ENCODE measurements at places on chromosomes 3 and 15. TPM values are rescaled to one million over a fixed set of nuclear protein-coding genes. Genes with fewer than 3 reads are reported as not detected.

ZNF280D gene
- 13.7 TPM for polyA plus RNA-seq

PAQR5 gene
- 32.7 TPM for polyA plus RNA-seq

TMPRSS7 gene
- polyA plus RNA-seq: not detected

MKRN2OS gene
- polyA plus RNA-seq: not detected

TMEM207 gene
- 21.2 TPM for polyA plus RNA-seq

DHX36 gene
- 19.8 TPM for polyA plus RNA-seq

LSAMP gene
- polyA plus RNA-seq: 1.4 TPM

FRMD5 gene
- 0.32 TPM for polyA plus RNA-seq
